Urinary bladder (tissue), 4 donors: ENCODE measurements at places on chromosomes 11 and 22. TPM values are rescaled to one million over a fixed set of nuclear protein-coding genes. Genes with fewer than 3 reads are reported as not detected.

- no peak for DNase-seq
These were observed 14.3 kb downstream of the ADORA2A start for GRCh38 chr22:24441406-24442351.

DNA sequence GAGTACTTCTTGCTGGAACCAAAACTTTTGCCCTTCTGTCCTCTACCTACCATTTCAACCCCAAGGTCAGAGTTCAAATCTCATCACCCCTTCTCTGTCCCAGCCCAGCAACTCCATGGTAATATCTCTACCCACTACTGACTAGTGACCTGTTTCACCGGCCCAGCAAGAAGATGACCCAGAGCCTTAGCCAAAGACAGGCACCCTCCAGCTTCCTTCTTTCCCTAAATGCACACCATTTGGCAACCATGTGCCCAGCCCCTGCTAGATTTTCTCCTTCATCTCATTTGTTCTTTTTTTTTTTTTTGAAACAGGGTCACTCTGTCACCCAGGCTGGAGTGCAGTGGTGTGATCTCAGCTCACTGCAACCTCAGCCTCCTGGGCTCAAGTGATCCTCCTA, 14.9 kb downstream of the ARAP1 start:
- DNase-seq = no peak

GRCh38 chr11:69906453-69906907, 87.3 kb upstream of the FGF3 start:
- DNase-seq = no peak

- DNase-seq = no peak
These were observed 6.7 kb upstream of the SORL1-AS1 start for GRCh38 chr11:121459413-121460017.

DNA sequence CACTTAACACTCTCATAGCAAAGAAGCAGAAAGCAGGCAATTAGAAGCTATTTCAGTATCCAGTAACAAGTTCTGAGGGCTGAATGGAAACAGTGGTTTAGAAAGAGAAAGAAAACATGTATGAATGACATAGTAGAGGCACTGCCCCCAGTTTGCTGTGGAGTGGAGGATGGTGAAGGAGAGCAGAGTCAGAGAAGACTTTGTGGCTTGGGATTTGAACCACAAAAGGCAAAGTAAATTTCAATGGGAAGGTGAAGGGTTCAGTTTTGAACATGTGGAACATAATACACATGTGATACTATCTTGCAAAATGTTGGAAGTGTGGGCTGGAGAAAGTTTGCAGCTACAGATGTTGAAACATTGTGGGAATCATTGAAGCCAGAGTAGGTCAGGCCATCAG, 81.4 kb downstream of the SNX19 start:
- DNase-seq = no peak

GRCh38 chr11:119380160-119380826, 1.2 kb downstream of the USP2 start:
- DNase-seq = no peak

GRCh38 chr11:80379620-80380278, 938.9 kb upstream of the TENM4 start:
- no peak for DNase-seq

- no peak for DNase-seq
These were observed 599.8 kb downstream of the DLG2 start for GRCh38 chr11:85027346-85027745.

DNA sequence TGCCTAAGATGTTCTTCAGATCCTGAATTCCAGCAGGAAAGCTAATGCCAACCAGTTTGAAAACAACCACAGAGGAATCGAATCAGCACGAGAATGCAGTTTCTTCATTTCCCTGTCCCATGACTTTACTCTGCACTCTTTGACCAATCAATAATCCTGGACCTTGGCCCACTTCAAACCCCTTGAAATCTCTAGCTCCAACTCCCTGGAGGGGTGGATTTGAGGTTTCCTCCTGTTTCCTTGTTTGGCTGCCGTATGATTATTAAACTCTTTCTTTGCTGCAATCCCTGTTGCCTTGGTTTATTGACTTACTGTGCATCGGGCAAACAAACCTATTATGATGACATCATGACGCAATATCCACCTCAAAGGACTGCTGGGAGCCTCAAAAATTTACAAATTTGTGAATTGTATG, 109.3 kb downstream of the FBXO7 start:
- no peak for DNase-seq

DNA sequence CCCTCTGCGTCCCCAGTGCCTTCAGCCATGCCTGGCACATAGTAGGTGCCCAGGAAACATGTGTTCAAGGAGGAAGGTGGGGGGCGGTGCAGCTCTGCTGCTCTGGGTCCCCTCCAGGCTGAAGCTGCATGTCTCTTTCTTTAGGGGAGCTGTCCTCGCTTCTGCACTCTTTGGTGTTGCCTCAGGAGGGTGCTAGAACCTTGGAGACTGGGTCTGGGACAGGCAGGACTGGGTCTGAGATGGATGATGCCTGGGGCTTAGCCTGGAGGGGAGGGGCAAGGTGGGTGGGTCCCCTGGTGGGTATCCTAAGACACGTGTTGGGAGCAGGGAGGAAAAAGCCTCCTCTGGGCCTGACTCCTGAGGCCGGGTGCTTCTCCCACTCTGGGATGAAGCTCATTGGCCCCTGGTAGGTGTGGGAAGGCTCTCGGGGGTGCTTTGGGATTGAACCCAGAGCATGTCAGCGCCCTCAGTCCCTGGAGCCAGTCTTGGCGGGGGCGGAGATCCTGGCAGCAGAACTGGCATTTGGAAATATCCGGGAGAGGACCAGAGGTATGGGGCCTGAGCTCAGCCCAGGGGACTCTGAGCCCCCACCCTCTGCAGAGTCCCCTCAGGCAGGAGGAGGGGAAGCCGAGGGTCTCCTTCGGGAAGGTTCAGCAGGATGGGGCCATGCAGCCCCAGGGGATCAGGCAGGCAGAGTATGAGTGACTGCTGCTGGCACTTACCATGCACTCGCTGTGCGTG, 6.7 kb upstream of the GSTP1 start:
- DNase-seq = no peak

DNA sequence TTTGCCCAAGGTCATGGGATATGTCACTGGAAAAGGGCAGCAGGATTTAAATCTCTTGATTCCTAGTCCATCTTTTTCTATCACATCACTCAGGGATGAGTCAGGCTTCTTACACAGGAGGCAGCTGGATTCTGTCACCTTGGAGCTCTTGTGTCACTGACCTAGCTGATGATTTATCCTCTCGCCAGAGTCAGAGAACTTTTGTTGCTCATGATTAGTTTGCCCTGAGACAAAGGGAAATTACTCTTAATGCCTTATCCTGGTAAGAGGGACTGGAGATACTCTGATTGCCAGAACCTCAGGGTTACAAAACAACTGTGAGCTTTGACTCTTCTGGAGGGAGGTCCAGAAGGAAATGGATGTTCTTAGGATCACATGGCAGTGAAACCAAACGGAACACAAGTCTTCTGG, 10.1 kb downstream of the COA4 start:
- DNase-seq = no peak

DNA sequence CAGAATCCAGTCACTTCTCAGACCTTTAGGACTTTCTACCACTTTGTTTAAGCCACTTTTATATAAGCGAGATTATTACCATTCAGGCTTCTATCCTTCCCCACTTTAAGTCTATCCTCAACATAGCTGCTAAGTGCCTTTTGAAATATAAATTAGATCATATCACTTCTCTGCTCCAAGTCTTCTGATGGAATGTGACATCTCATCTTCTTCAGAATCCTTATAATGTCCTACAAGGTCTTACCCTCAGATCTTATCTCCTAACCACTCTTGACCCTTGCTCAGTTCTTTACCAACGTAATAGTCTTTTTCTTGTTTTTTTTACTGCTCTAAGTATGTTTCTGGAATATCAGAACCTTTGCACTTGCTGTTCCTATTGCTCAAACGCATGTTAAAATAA, 188.7 kb downstream of the DYNC2H1 start:
- no peak for DNase-seq

- no peak for DNase-seq
These were observed 31.7 kb upstream of the GRAMD4 start for GRCh38 chr22:46588279-46589140.

- DNase-seq = no peak
These were observed 14.9 kb downstream of the TP53AIP1 start for GRCh38 chr11:128927683-128928336.

DNA sequence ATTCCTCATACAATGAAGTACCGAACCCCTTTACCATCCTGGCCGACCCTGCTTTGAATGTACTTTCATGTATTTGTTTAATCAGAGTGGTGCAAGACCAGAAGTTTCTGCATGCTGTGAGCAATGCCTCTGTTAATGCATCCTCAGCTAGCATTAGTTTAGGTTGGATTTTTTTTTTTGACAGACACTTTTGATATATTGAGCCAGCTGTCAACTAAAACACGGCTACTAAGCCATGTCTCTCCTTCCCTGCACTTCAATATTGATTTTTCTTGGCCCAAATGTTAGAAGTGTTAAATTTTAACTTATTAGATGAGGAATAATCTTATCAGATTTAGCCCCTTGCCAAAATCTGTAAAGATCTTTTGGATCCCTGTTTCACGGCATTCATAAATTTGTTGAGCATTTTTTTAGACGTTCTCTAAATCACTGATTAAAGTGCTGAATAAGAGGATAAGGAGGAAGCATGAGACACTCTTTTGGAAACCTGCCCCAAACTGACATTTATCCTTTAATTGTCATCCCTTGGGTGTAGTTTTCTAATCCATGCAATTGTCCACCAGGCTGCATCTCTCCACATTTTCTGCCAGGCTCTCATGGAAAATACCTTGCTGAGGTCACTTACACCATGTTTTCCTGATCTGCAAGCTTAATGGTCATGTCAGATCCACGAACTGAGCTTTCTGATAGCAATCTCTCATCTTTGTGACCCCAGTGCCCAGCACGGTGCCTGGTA, 130.7 kb downstream of the FEZ1 start:
- DNase-seq = no peak

DNA sequence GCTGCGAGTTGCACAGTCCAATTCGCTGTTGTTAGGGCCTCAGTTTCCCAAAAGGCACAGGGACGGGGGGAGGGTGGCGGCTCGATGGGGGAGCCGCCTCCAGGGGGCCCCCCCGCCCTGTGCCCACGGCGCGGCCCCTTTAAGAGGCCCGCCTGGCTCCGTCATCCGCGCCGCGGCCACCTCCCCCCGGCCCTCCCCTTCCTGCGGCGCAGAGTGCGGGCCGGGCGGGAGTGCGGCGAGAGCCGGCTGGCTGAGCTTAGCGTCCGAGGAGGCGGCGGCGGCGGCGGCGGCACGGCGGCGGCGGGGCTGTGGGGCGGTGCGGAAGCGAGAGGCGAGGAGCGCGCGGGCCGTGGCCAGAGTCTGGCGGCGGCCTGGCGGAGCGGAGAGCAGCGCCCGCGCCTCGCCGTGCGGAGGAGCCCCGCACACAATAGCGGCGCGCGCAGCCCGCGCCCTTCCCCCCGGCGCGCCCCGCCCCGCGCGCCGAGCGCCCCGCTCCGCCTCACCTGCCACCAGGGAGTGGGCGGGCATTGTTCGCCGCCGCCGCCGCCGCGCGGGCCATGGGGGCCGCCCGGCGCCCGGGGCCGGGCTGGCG, at the start of gene BCR:
TSS of gene BCR (plus strand) at position 209 of the 592 bp plus-strand sequence. CDS start 452 bp downstream, outside the sequence.
- no peak for DNase-seq

DNA sequence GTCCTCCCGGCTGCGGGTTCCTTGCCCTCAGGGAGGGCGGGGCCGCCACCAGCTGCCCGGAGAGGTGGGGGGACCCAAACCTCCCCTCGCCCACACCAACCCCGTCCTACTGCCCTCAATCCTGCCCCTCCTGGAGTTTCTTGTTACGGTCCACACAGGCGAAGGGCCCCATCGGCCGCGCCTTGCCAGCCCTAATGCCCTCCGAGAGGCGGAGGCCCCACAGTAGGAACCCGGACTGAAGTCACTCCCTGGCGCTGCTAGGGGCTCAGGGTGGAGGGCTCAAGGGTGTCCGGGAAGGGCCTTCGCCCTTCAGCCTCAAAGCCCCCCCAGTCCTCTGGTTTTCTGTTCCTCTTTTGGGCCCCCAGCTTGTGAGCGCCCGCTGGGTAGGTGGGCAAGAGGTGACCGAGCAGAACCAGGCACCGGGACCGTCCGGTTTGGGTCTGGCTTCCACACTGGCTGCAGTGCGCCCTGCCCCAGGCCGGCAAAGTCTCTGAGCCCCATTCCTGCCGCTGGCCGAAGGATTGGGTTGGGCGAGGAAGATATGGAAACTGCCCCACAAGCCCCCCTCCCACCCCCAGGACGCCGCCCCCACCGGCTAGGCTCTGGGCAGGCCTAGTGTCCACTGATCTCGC, 24.5 kb downstream of the DUSP8 start:
- no peak for DNase-seq

DNA sequence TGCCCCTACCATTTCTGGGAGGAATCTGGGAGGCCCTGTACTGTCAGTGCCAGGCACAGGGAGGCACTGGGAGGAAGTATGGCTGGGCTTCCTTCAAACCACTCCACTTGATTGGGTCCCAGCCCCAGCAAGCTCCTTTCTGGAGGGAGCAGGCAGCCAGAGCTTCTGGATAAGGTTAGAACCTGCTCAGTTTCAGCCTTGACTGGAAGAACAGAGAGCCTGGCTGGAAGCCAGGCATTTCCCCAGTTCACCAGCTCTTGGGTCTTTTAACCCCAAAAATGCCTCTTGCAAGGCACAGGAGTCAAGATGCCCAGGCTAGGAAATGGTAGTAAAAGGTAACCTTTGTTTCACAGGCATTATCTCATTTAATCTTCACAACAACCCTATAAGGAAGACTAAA, 9.0 kb upstream of the KCTD14 start:
- DNase-seq = no peak

DNA sequence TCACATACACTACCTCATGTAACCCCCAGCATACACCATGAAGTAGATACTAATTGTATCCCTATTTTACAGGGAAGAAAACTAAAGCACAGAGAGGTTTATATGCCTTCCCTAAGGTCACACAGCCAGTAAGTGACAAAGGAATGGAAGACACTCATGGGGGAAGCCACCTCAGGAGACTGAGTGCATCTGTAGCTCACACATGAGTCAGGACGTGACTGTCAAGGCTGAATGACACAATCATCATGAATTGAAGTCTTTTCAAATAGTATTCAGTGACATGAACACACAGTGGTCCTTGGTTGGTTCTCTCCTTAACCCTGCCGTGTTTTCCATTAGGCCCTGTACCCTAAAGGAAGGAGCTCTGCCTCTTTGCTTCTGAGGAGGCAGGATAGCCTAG, 463.0 kb downstream of the NTM start:
- DNase-seq = no peak

- DNase-seq = no peak
These were observed 44.0 kb downstream of the SERPINH1 start for GRCh38 chr11:75606099-75606498.

- DNase-seq = no peak
These were observed 94.5 kb upstream of the TOP3B start for GRCh38 chr22:22076932-22077703.

GRCh38 chr11:105910095-105910715, 111.8 kb downstream of the MSANTD4 start:
- no peak for DNase-seq

GRCh38 chr11:65937766-65938165, 7.5 kb upstream of the TSGA10IP start:
- DNase-seq = no peak

- DNase-seq = no peak
These were observed 396.9 kb downstream of the RAB38 start for GRCh38 chr11:87778357-87778756.

LGR4 gene
- 9.9 TPM for polyA plus RNA-seq

POU2AF2 gene
- 0.19 TPM for polyA plus RNA-seq

TRMU gene
- polyA plus RNA-seq = 21.0 TPM

TRIM6 gene
- polyA plus RNA-seq = 4.1 TPM

SCGB2A2 gene
- polyA plus RNA-seq = not detected

ESAM gene
- 66.2 TPM for polyA plus RNA-seq

DCDC1 gene
- 0.09 TPM for polyA plus RNA-seq

SLC43A1 gene
- polyA plus RNA-seq = 33.0 TPM

MAPK8IP2 gene
- 1.6 TPM for polyA plus RNA-seq

TBX1 gene
- polyA plus RNA-seq = 1.4 TPM
